H54 (cell line): ENCODE measurements at places on chromosomes 3 and 15.

GRCh38 chr3:80215191-80215590 lies 447.4 kb upstream of the ROBO1 start:
- DNase-seq: no peak

DNA sequence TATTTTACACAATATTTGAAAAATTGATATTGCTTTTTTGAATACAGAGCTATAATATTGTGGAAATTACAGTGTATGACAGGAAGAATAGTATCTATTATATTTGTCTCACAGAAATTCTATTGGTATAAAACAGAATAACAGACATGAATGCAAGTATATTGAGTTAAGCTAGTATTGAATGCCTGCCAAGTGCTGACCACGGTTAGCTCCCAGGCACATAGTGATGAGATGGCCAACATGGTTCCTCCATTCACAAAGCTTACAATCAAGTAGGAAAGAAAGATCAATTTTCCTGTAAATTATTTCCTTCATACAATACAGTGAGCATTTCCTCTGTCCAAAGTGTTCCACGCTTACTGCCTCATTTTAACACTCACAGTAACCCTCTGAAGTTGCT lies 67.6 kb downstream of the TP63 start:
- no peak for DNase-seq

DNA sequence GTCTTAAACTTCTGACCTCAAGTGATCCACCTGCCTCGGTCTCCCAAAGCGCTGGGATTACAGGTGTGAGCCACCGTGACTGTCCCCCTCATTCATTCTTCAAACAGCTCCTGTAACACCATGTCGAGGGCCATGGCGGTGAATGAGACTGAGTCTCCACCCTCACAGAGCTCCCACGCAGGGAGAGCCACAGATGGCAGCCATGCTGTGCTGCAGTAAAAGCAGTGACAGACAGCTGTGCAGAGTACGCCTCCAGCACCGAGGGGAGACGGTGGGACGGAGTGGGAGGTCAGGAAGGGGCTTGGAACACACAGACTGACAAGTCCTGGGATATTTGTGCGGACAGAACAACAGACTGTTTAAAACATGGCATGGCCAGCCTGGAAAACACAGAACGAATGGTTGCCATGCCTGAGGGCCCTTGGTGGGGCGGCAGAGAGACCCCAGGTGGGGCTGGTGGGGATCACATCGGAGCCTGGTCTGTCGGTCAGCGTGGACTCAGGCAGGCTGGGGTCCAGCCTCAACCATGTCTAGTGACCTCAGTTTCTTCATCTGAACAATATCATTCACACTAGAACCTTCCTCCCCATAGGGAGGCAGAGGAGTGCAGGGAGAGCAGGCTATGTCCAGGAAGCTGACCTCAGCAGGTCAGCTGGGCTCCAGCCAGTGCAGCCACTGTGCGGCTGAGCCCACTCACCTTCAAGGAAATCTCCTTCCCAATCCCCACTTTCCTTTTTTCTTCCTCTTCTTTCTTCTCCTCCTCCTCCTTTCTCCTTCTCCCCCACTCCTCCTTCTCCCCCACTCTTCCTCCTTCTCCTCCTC lies 20.6 kb upstream of the LCTL start:
- DNase-seq: no peak

GRCh38 chr3:46946856-46947545 lies 29.5 kb downstream of the CCDC12 start:
- DNase-seq: peak; percentile 68
